NCI-H460 (cell line): ENCODE measurements at places on chromosomes 16 and 17. TPM values are rescaled to one million over a fixed set of nuclear protein-coding genes. Genes with fewer than 3 reads are reported as not detected.

DNA sequence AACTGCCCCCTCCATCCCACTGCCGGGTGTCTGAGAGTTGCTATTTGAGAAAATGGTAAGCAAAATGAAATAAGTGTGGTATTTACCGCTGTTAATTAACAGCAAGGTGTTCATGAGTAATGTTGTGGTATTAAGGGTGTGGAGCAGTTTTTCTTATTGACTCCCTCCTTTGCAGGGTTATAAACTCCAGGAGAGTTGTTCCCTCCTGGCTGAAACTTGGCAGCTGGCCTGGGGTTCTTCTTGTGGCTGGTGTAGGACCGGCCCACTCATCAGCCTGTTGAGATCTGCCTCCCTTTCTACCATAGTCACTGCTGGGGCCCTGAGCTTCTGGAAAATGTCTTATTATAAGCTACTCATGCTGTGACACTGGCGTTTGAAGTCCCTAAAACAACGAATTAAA is 128.6 kb downstream of the SOX9 start:
- no peak for DNase-seq

DNA sequence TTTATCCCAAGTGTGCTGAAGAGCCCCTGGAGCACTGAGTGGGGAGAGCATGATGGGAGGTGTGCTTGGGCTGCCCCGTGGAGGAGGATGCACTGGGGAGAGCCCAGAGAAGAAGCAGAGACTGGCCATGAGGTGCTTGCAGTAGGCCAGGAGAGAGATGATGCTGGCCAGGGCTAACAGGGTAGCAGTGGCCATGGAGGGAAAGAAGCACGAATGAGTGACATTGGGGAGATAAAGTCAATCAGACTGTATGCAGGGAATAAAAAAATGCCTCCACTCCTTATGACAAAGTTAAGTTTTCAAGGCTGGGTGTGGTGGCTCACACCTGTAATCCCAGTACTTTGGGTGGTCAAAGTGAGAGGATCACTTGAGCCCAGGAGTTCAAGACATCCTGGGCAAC is 5.4 kb upstream of the TMEM220 start:
- no peak for DNase-seq

- no peak for DNase-seq
These were observed 254.9 kb downstream of the PARN start for GRCh38 chr16:14375132-14375491.

ARL4D gene
- 84.7 and 89.8 TPM in 2 replicates for total RNA-seq

ZNF469 gene
- 2.9 and 3.7 TPM in 2 replicates for total RNA-seq

FBXW10 gene
- 0.20 and 0.35 TPM in 2 replicates for total RNA-seq
